ENCODE measurements at places on chromosomes 5 and 9.

- no peak for DNase-seq
These were observed 1.7 kb upstream of the ZSWIM6 start for GRCh38 chr5:61330341-61330844.

GRCh38 chr5:116629168-116629567 lies 54.5 kb upstream of the SEMA6A start:
- no peak for DNase-seq

- no peak for DNase-seq
These were observed 61.0 kb downstream of the SPEF2 start for GRCh38 chr5:35678661-35679060.

DNA sequence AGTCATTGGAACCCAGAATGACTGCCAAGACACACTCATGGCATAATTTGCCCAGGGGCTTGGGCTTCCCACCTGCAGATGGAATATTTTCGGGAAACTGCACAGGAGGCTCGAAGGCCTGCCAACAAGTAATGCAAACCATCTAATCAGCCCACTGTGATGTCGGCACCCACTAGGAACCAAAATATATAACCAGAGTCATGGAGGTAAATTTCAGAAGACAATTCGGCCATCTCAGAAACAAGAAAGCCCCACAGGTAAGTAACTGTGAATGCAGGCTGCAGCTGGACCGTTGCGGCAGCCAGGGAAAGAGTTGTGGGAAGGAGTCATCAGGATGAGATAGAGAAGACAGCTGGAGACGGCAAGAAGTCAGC lies 264.4 kb downstream of the SYK start:
- no peak for DNase-seq

DNA sequence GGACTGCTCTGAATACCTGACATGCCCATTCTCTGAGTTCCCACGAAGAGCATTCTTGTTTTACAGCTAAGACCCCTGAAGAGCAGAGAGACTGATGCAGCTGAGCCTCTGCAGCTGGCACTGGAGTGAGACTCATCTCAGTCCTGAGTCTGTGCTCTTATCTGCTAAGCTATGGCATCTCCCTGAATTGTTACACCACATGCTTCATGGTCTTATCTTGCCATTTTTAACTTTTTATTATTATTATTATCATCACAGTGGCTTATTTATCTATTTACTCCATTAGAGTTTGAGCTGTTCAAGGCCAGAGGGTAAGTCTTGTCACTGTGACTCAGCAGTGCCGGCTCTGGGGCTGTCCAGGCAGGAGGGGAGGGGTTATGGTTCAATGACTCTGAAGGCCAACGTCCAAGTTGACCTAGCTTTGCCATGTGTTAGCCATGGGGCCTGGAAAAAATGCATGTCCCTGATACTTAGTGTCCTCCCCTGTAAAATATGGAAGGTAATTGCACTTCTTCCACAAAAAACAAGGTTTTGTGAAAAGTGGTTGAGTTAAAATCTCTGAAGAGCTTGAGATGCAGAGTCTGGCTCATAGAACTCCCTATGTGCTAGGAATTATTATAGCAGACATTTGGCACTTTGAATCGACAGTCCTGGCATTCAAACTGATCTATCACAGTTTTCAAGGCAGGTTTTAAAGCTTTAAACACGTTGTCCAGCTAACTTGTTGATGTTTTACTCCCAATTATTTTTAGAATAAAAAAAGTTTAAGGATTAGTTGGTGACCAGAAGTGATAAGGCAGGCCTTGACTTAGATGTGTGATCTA lies 94.6 kb downstream of the ALDH1A1 start:
- no peak for DNase-seq

DNA sequence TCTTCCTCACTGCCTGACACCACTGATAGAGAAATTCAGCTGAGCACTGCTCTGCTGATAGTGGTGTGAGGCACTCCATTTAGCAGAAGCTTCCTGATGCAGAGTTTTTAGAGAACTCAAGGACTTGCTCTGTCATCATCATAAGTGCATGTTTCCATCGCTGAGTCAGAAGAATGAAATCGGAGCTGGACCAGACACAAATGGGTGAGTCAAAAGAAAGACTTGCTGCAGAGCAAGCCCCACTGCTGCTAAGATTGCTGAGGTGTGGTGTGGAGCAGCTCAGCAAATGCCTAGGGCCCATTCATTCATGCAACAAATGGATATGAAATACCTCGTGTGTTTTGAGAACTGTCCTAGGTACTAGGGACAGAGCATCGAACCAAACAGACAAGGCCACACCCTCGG lies 410.2 kb upstream of the SLC30A5 start:
- DNase-seq: no peak

DNA sequence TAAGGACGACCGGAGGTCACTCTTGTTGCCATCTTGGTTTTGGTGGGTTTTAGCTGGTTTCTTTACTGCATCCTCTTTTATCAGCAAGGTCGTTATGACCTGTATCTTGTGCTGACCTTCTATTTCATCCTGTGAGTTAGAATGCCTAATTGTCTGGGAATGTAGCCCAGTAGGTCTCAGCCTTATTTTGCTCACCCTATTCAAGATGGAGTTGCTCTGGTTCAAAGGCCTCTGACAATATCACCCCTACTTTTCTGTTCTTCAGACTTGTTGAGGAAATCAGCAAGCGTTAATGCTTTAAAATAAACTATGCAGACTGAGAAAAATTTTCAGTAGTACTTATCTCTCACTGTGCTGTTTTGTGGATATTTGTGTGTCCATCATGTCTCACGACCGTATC lies 92.6 kb downstream of the MTRR start:
- no peak for DNase-seq

DNA sequence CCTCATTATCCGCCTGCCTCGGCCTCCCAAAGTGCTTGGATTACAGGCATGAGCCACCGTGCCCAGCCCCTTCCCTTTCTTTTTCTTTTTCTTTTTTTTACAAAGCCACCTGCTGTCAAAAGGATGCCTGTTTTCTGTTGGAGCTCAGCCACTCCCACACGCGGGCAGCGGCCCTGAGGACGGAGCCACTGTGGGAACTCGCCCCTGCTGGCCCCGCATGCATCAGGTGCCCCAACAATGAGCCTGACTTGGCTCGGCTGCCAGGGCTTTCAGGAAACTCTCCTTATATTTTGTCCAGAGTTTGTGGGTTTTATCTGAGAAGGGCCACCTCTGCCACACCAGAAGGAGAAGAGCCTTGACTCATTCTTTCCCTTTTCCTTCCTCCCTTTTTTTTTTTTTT lies 37.1 kb upstream of the LRRC14B start:
- DNase-seq: no peak

DNA sequence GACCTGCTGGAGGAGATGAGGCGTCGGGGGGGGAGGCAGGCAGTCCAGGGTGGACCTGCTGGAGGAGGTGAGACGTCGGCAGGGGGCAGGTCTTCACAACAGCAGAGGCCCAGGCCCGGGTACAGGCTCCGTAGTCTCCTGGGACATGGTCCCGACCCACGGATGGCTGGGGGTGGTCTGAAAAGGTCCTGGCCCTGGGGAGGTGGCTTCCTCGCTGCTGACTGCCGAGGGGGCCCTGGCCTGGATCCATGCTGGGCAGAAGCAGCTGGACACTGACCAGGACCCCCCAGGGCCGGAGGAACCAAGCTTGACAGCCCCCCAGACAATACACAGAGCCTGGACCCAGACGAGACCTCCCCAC lies 8.5 kb downstream of the EGFL7 start:
- no peak for DNase-seq

- no peak for DNase-seq
These were observed 493.3 kb downstream of the NTRK2 start for GRCh38 chr9:85162822-85163221.

- DNase-seq: no peak
These were observed 219.4 kb downstream of the MSX2 start for GRCh38 chr5:174943785-174944184.

GRCh38 chr9:111356481-111357244 lies 26.6 kb upstream of the OR2K2 start:
- DNase-seq: no peak

DNA sequence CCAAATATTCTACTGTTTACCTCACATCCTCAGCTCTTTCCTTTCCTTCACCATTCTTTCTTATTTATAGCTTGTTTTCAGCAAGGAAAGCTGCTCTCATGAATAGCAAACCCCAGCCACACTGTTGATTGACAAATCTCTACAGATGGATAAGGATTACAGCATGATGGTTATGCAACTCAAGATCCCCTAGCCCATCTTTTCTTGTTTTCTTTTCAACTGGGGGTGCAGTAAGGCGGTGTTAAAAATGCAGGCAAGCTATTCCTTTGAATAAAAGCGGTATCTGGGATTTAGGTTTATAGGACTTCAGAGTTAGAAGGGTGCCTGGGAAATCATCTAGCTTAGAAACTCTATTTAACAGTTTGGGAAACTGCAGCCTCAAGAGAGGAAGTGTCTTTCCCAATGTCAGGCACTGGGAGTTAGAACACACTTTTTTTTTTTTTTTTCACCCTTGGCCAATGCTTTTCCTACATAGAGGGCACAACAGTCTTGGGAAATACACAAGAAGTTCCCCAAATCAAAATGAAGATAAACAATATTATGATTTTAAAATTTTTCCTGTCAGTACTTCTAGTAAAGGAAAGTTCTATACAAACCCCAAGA lies 2.6 kb downstream of the SPARC start:
- DNase-seq: no peak

- DNase-seq: no peak
These were observed 79.3 kb upstream of the SH3PXD2B start for GRCh38 chr5:172533399-172534228.

DNA sequence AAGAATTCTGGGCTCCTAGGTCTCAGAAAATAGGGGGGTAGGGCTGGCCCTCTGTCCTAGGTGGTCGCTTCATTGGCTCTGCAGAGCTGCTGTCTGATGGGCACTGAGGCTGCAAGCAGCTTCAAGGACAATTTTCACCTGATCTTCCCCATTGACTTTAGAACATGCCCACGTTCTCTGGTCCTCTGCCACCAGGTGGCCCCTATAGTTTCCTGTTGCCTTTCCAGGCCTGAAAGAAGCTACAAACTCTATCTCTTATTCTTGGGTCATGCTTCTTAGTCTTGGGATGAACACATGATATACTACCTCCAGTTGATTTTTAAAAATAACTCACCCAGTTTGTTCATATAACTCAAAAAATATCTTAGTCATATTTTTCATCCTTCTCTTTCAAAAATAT lies 26.3 kb downstream of the SPZ1 start:
- DNase-seq: no peak

- no peak for DNase-seq
These were observed 663 bp upstream of the FRMD3 start for GRCh38 chr9:83538890-83539238.

DNA sequence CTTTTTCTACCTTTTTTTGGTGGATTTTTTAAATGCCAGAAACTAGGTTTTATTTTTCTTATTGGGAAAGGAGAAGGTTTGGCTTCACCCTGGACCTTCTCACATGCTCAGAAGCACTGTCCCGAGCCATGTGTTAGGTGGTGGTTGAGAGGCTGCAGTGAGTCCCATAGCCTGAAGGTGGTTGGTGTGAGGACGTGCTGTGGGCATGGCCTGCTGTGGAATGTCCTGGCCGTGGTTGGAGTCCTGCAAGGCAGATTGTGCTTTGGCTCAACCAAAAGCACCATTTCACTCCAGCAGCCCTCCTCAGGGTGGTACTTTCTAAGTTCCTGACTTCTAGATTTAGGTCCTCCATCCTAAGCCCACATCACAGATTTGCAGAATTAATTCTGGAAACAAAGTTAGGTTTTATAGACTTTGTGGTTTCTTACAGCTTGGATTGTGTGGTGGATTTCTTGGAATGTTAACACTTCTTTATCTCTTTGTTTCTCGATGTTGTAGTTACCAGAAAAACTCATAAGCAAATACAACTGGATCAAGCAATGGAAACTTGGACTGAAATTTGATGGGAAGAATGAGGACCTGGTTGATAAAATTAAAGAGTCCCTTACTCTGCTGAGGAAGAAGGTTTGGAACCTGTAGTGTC lies 22.6 kb downstream of the OTULIN start:
- no peak for DNase-seq

GRCh38 chr5:168613996-168614395 lies 34.8 kb upstream of the PANK3 start:
- no peak for DNase-seq

DNA sequence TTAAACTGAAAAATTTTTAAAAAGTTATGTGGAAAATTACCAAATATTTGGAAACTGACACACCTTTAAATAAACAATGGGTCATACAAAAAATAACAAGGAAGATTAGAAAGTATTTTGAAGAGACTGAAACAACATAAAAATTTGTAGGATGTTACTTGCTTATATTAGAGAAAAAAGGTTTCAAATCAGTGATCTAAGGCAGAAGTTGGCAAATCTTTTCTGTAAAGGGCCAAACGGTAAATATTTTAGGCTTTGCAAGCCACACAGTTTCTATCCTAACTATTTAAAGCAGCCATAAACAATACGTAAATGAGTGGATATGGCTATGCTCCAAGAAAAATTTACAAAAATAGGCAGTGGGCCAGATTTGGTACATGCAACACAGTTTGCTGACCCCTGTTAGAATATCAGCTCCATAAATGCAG lies 81.3 kb downstream of the OXCT1 start:
- DNase-seq: no peak

DNA sequence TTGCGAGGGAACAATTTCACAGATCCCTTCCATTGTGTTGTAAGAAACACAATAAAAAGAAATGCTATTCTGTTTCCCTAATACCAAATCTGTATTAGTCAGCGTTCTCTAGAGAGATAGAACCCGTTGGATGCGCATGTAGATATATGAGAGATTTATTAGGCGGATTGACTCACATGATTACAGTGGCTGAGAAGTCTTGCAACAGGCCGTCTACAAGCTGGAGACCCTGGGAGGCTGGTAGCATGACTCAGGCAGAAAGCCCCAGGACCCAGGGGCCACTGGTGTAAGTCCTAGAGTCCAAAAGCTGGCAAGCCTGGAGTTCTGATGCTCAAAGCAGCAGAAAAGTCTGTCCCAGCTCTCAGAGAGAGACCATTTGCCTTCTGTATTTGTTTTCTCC lies 18.4 kb upstream of the IL17B start:
- DNase-seq: no peak

DNA sequence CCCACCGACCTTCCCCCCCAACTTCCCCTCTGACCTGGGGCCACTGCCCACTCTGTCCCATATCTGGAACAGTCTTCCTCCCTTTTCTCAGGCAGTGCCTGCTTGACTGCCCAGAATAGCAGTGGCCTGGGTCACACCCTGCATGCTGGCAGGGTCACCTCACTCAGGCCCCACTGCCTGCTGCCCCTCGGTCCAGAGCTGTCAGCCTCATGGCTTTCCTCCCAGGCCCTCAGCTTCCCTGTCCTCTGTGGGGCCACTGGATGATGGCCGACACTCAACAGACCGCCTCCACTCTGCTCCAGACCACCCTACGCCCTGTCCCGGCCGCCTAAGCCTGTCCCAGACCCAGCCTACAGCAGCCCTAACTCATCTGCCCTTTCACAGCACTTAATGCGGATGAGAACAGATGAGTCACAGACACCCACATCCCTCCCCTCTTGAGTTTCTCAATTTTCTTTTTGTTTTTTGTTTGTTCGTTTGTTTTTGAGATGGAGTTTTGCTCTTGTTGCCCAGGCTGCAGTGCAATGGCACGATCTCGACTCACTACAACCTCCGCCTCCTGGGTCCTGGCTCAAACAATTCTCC lies 5.9 kb downstream of the PNPLA7 start:
- DNase-seq: no peak

GRCh38 chr9:17636349-17636748 lies 57.5 kb downstream of the SH3GL2 start:
- DNase-seq: no peak
